IMR-90 (cell line): ENCODE measurements at places on chromosomes 13 and 19. TPM values are rescaled to one million over a fixed set of nuclear protein-coding genes. Genes with fewer than 3 reads are reported as not detected.

DNA sequence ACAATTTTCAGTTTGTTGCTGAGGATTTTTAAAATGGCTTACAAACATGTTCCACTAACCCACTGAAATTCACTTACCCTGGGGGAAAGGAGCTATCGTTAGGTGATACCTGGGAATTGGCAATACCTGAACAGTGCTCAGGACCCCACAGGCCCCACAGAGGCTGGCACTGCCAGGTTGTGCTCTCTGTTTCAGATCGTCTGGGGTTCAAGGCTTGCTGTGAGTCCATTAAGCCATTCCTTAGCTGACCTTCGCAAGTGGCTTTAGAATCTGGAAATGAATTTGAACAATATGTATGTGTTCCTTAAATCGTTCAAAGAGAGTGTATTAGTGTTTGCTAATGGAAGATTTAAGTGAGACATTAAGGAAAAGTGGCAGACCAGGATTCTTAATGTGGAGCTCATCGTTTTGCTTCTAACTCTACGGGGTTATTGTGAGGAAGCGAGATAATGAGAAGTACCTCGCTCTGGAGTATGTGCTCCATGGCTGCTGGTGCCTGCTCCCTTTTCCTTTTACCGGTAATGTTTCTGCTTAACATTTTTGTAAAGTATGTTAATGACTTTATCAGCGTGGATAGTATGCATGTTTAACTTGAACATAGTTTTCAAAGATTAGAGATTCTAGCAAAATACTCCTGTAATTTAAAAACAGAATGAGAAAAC is 13.6 kb downstream of the KLF5 start:
- H3K27me3 ChIP-seq: no peaks in the 10 kb centered on the region
- H3K36me3 ChIP-seq: 0 out of 2 replicates have a peak, but pooled peaks cover 2% of the 10 kb centered on the region
- H3K4me1 ChIP-seq: peaks cover 17% of the 10 kb centered on the region
- DNase-seq: no peak

DNA sequence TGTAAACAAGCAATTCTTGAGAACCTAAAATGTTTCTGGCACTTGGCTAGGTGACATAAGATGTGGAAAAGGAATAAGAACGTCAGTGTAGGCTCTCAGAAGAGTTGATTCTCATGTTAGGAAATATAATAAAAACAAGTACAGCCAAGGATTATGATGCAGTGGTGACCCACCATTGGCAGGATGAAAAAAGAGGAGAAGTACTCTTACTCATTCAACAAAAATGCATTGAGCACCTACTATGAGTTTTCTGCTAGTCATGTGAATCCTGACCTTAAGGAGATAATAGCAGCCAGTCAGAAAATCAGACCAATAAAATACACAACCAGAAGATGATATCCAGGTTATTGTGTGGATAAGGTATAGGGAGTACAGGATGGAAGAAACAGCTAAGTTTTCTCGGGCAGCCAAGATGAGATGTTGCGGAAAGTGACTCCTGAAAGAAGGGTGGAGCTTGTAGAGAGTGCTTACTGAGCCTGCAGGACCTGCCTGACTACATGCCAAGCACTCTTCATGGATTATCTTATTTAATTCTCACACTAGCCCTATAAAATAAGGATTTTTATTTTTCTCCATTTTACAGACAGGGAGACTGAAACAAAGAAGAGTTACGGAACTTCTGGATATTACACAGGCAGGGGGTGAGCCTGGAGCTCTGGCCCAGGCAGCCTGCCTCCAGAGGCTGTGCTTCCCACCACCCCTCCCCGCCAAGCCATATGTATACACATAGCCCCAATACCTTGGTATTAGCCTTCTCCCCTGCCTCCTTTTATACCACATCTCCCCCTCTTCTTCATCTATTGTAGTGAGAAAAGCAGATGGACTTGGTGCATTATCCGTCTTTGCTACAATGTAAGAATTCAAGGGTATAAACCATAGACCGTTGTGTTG is 58.0 kb downstream of the TGDS start:
- H3K27ac ChIP-seq: no peak overlapping the region
- peaks cover 6% of the 10 kb centered on the region for H3K27me3 ChIP-seq
- no peaks in the 10 kb centered on the region for H3K4me1 ChIP-seq
- H3K36me3 ChIP-seq: no peaks in the 10 kb centered on the region
- H3K4me3 ChIP-seq: no peak overlapping the region

- peaks cover 1% of the 10 kb centered on the region; the same call in 1 of the 2 replicates for H3K36me3 ChIP-seq
- H3K27me3 ChIP-seq: no peaks in the 10 kb centered on the region
- no peak overlapping the region for H3K27ac ChIP-seq
- peaks cover 4% of the 10 kb centered on the region; the same call in 1 of the 2 replicates for H3K4me1 ChIP-seq
- H3K4me3 ChIP-seq: no peak overlapping the region
Observed at GRCh38 chr13:100399455-100399854, 189.1 kb downstream of the GGACT start.

DNA sequence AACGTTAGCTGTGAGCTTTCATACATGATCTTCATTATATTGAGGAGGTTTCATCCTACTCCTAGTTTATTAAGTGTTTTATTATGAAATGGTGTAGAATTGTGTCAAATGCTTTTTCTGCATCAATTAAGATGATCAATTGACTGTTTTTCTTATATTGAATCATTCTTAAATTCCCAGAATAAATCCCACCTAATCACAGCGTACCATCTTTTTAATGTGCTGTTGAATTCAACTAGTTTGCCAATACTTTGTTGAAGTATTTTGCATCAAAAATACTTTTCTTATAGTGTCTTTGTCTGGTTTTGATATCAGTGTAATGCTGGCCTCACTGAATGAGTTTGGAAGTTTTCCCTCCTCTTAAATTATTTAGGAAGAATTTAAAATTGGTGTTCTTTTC is 138.6 kb upstream of the SGCG start:
- H3K4me3 ChIP-seq: no peak overlapping the region
- no peaks in the 10 kb centered on the region for H3K4me1 ChIP-seq
- DNase-seq: no peak
- H3K27me3 ChIP-seq: no peaks in the 10 kb centered on the region
- H3K36me3 ChIP-seq: no peaks in the 10 kb centered on the region
- H3K27ac ChIP-seq: no peak overlapping the region

DNA sequence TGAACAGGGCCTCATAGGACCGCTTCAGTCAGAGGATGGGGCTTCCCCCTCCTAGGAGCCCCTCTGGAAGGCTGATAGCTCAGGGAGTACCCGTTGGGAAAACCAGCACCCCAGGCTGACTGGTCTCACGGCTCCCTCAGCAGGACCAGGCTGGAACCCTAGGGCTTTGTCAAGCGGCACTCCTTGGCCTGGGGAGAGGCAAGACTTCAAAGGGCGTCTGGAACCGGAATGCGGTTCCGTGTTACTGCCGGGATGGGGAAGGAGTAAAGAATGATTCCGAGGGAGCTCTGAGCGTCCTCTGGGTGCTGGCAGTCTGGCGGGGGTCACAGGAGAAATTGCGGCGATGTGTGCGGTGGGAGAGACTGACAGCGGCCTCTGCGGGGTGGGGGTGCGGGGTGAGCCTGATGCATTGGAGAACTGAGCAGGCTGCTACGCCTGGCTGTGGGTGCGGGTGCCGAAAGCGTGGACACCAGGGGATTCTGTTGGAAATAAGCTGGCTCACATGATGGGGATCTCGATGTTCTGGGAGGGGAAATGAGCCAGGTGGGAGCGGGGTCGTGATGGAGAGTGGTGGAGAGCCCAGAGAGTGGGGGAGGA is 1.9 kb downstream of the COX6B2 start:
- H3K27ac ChIP-seq: no peak overlapping the region
- no peak for DNase-seq
- H3K36me3 ChIP-seq: no peaks in the 10 kb centered on the region
- H3K4me3 ChIP-seq: no peak overlapping the region
- H3K27me3 ChIP-seq: peaks cover 43% of the 10 kb centered on the region

- peaks cover 8% of the 10 kb centered on the region for H3K36me3 ChIP-seq
- DNase-seq: peak; percentile 84
- H3K27me3 ChIP-seq: no peaks in the 10 kb centered on the region
- peaks cover 49% of the 10 kb centered on the region for H3K4me1 ChIP-seq
- no peak overlapping the region for H3K4me3 ChIP-seq
Observed at GRCh38 chr13:110403315-110403714, 96.2 kb downstream of the COL4A2 start.

DNA sequence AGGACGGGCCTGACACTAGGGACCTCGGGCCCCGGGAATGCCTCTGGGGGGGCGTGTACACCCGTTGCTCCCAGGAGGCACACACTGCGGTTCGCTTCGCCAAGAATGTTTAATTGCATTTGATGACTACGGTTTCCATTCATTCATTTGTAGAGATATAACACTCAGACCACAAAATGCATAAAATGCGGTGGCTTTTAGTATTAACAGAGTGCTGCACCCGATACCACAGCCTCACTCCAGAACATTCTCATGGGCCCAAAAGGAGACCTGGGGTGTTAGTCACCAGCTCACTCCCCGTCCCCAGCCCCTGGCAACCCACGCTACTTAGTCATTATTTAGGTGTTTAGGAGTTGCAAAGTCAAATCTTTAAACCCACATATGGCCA is 21.8 kb downstream of the HCN2 start:
- peaks cover 10% of the 10 kb centered on the region for H3K4me1 ChIP-seq
- peak; percentile 96 for DNase-seq
- H3K27ac ChIP-seq: peak overlapping the region; percentile 38
- no peaks in the 10 kb centered on the region for H3K36me3 ChIP-seq

CYTH2 gene
- total RNA-seq: 35.8 and 38.3 TPM in 2 replicates

SMIM24 gene
- total RNA-seq: not detected in 2 replicates

ZNF99 gene
- not detected in 2 replicates for total RNA-seq

CEACAM7 gene
- not detected in 2 replicates for total RNA-seq
